ENCODE measurements at places on chromosomes 4 and X.

GRCh38 chr4:137124278-137124932 is 407.9 kb downstream of the PCDH18 start:
- DNase-seq = no peak

- DNase-seq = no peak
Observed at GRCh38 chrX:72060921-72061490, 70.7 kb downstream of the RTL5 start.

- no peak for DNase-seq
Observed at GRCh38 chrX:38634665-38635064, 73.3 kb downstream of the TSPAN7 start.

GRCh38 chrX:40617566-40617965 is 5.7 kb upstream of the MPC1L start:
- DNase-seq = no peak

DNA sequence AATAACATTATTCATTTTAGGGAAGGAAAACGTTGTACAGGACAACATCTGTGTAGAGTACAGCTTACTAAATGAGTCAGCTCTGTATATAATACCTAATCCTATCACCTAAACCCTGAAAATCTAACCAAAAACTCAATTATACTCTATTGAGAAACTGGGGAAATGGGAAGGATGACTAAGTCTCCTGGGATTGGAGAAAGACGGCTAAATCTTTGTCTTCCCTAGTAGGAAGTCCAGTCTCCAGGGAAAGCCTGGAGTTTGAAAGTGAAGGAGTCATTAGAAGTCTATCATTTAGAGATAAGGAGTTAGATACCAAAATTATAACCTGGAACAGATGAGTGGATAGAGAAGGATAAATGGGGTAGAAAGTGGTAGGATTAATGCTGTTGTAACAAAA is 286.5 kb downstream of the STK32B start:
- no peak for DNase-seq

DNA sequence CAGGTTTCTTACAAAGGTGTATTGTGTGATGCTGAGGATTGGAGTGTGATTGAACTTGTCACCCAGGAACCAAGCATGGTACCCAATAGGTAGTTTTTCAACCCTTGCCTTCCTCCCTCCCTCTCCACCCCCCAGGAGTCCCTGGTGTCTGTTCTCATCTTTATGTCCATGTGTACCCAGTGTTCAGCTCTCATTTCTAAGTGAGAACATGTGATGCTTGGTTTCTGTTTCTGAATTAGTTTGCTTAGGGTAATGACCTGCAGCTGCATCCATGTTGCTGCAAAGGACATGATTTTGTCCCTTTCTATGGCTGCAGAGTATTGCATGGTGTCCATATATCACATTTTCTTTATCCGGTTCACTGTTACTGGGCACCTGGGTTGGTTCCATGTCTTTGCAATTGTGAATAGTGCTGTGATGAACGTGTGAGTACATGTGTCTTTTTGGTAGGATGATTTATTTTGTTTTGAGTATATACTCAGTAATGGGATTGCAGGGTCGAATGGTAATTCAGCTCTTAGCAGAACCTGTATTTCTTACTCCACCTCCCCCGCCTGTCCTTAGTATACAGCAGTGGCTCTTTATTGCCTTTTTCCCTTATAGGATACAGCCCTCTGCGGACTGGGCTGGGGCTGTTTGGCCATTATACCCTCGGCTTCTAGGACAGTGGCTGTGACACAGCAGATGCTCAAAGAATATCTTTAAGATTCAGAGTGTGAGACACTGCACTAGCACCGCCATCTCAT is 145.4 kb downstream of the PTTG2 start:
- peak; percentile 39 for DNase-seq

- no peak for DNase-seq
Observed at GRCh38 chr4:33149658-33150524, 2429.7 kb downstream of the PCDH7 start.

DNA sequence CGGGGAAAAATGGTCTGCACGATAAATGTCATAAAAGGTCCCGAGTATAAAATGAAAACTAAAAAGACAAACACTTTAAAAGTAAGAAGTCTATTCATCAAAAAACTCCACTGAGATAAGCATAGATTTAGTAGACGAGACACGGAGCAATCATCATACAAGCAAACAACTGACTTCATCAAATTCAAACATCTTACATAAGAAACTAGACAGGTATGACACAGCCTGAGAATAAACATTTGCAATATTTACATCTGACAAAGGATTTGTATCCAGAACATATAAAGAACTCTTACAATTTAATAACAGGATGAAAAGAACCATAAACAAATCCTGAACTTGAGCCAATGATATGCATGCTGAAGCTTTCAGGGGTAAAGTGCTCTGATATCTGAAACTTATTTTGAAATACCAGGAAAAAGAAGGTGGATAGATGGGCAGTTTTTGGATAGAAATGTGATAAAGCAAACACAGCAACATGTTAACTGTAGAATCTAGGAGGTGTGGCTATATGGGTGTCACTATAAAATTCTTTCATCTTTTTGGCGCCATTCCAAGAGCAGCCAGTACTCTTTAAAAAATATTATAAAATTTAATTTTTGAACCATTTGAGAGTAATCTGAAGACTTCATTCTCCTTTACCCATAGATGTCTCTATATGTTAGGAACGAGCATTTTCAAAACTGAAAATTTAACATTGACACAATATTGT is 12.0 kb downstream of the MPP1 start:
- DNase-seq = no peak

- DNase-seq = no peak
Observed at GRCh38 chrX:50726296-50726695, 87.7 kb downstream of the SHROOM4 start.

DNA sequence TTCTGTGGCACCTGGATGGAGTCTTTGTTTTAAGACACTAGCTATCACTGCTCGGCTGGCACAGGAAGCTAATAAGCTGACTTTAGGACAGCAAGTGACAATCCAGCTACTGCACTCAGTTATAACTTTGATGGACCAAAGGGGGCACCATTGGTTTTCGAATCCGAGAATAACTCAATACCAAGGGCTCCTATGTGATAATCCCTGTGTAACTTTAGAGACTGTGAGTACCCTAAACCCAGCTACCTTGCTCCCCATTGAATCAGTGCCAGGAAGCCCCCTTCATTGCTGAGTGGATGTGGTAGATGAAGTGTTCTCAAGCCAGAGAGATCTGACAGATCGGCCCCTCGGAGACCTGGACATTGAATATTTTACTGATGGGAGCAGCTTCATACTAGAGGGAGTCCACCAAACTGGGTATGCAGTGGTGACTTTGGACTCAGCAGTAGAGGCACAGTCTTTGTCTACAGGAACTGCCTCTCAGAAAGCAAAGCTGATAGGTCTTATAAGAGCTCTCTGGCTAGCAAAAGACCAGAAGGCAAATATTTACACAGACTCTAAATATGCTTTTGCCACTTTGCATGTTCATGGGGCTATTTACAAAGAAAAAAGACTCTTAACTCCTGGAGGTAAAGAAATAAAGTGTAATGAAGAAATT is 35.5 kb upstream of the UGT2B7 start:
- DNase-seq = no peak

DNA sequence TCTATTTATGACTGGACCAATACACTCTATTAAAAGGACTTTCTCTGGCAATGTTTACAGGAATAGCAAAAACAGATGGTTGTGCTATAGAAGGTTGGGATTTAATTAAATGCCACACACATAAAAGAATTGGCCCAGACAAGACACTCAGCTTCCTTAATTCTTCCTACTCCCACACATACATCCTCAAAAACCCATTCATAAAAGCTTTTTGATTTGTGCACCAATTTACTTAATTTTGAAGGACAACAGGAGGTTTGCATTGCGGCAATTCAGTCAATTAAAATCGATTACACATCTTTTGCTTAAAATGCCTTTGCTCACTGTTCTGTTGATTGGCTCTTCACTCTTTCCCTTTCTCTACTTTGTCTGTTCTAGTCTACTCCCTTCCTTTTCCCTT is 317.1 kb downstream of the CBLL2 start:
- DNase-seq = no peak

- DNase-seq = no peak
Observed at GRCh38 chr4:107818301-107818910, 6.3 kb upstream of the SGMS2 start.

GRCh38 chr4:126916626-126917140 is 716.1 kb upstream of the INTU start:
- DNase-seq = no peak

DNA sequence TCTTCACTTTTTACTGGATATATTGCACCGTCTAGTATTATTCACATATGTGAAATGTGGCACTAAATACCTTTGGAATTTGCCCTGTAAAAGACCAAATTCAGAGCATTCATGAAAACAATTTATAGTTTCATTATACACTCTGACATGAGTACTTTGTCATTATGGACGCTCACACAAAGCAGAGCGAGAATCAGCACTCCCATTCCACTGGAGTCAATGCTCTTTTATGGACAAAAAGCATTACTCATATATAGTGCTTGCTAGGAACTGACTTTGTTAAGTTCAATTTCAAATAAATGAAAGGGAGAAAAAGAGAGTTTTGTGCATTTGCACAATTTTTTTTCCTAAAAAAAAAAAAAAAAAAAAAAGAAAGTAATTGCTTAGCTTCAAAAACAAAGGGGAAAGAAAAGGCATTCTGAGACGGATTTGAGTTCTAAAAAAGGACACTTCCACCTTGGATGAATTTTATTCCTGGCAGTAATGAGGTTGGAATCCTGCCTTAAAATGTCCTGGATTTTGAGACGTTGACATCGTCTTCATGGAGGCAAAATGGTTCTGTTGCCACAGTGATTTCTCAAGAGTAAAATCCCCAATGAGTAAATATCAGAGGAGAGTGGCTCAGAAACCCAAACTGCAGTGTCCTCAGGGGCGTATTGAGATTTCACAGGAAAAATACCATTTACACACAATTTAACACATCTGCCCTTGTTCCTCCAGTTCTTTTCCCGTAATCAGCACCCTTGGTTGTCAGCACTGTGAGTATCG is 34.8 kb downstream of the CCDC149 start:
- no peak for DNase-seq

GRCh38 chr4:110540581-110540980 is 64.6 kb downstream of the ENPEP start:
- DNase-seq = no peak

- no peak for DNase-seq
Observed at GRCh38 chrX:131633285-131633917, 89.5 kb downstream of the OR13H1 start.

DNA sequence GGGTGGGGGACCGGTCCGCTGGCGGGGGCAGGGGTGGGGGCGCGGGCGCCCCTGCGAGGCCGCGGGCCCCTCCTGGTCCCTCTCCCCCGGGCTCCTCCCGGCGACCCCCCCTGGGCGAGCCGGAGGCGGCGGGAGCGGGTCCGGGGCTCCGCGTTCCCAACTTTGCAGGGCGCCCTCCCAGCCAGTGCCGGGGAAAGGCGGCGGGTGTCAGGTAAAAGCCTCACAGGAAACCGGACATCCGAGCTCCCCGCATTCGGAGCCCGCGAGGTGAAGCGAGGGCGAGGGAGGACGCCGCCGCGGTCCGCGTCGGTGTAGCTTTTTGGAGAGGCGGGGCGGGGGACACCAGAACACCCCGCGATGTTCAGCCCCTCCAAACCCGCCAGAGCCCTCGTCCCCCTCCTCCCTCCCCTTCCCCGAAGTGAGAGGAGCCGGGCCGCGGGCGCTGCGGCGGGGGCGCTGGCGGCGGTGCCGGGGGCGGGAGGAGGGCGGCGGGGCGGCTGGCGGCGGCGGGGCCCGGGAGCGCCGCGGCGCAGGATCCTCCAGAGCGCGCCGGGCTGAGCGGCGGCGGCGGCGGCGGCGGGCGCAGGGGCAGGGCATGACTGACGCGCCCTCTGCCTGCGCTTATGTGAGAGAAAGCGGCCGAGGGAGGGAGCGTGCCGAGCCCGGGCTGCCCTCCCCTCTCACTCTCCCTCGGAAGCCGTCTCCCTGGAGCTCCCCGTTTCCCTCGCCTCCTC is at the start of gene VEGFC:
TSS of gene VEGFC (minus strand) at position 597 of the 734 bp plus-strand sequence. CDS start 611 bp downstream, outside the sequence.
- DNase-seq = no peak

DNA sequence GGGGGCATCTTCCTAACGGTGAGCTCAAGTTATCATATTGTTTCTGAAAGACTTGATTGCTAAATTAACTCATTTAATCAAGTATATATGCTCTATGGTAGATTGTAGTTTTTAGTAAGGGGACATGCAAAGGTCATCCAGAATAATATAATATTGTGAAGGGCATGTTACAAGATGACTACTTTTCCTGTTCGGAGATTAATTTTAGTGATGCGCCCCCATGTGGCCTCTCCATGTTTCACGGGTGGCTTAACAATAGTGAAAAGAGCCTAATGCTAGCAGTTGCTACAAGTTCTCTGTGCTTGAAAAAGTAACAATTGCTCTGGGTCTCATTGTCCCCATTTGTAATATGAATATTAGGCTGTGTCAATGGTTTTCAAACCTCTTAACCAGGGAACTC is 12.2 kb downstream of the SMPX start:
- peak; percentile 27 for DNase-seq

DNA sequence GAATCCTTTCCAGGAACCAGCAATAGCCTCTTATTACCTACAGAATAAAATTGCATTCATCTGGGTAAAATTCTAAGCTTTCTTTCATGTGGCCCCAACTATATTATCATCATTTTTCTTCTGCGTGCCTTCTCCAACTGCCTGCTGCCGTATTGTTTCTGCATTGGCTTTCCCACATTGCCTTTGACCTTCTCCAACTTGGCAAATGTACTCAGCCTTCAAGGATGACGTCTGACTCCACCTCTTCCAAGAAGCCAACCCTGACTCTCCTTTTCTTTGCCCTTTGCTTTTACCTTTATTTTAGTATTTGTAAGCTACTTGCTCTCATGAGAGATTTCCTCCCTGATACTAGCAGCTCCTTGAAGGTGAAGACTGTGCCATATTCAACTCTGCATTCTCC is 200.4 kb upstream of the FAM9B start:
- no peak for DNase-seq

- no peak for DNase-seq
Observed at GRCh38 chr4:33065749-33066148, 2345.6 kb downstream of the PCDH7 start.

GRCh38 chrX:19272452-19272851 is 71.3 kb upstream of the PDHA1 start:
- no peak for DNase-seq

GRCh38 chrX:41409006-41409405 is 38.1 kb upstream of the NYX start:
- DNase-seq = no peak

GRCh38 chr4:123317211-123317610 is 79.4 kb upstream of the SPRY1 start:
- no peak for DNase-seq

GRCh38 chrX:13692771-13693231 is 3.9 kb downstream of the RAB9A start:
- no peak for DNase-seq

GRCh38 chr4:83629945-83630721 is 94.2 kb downstream of the GPAT3 start:
- DNase-seq = no peak

GRCh38 chr4:107757864-107758476 is 37.9 kb upstream of the PAPSS1 start:
- DNase-seq = no peak

GRCh38 chr4:98496152-98496845 is 162.1 kb downstream of the TSPAN5 start:
- no peak for DNase-seq

- DNase-seq = no peak
Observed at GRCh38 chr4:6658209-6658595, 17.7 kb downstream of the MRFAP1 start.

Measured in T-helper 1 cell (primary cell).